ENCODE measurements at places on chromosomes 6 and 20.

DNA sequence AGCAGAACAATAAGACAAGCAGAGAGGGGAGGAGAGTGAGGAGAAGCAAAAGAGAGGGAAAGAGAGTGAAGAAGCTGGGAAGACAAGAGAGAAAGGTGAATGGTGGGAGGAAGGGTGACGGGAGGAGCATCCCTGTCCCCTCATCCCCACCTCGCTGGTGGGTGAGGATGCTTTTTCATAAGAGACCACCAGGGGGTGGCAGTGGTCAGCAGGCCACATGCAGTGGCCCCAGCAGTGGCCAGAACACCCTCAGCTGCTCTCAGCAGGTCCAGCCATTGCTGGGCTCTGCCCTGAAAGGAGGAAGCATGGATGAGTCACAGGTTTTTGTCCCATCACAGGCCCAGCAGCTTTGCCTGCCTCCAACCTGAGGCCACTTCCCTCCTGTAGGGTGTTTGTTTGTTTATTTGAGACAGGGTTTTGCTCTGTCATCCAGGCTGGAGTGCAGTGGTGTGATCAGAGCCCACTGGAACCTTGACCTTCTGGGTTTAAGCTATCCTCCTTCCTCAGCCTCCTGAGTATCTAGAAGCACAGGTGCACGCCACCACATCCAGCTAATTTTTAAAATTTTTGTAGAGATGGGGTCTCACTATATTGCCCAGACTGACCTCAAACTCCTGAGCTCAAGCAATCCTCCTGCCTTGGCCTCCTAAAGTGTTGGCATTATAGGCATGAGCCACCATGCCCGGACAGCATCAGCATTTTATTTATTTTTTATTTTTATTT, 24.0 kb downstream of the FGD2 start:
- no peak for DNase-seq

GRCh38 chr6:42555477-42556457, 8.1 kb upstream of the UBR2 start:
- no peak for DNase-seq

DNA sequence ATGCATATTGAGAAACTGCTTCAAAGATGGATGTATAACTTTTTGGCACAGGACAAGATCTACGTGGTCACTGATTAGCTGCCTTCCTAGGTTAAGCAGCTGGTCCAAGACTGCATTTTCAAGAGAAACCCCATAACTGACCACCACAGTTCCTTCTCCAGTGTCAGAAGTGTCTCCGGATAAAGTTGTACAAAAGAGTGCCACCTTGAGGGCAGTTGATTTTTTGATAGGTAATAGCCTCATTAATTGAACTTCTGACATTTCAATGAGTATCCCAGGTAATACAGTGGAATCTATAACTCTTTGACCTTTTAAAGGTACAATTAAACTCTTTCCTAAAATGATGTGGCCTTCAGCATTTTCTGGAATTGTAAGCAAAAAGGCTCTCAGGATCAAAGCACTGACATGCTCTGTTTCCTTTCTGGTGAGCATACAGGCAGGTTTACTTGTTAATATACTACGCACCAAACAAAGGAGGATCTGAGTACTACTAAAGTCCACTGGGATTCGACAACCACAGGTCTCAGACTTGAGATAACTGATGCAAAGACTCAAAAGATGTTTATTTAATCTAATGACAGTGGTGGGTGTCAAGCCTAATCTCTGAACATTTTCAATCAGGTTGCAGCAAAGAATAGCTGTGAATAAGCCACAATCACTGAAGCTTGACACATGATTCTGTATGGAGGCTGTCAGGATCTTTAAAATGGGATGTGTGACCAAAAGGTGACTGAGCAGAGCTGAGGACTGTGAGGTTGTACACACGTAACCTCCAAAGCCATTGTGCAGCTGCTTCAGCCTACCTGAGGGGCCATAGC, 21.2 kb downstream of the MKKS start:
- no peak for DNase-seq

DNA sequence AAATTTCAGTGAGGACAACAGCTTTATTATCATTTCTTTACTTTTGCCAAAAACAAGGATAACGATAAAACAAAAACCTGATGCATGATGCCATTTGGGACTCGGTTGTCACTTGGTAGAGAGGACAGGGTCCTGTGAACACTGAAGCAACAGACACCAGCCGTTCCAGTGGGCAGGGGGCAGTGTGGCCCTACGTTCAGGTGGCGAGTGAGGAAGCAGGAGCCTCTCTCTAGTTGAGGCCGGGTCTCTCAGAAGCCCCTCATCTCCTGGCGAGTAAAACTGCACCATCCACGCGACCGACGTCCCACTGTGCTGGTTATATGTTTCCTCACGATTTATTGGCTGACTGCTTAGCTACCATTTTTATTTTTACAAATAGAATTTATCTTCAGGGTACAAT, 231.6 kb downstream of the THBS2 start:
- DNase-seq: no peak

- no peak for DNase-seq
These were observed 529.2 kb upstream of the JARID2 start for GRCh38 chr6:14716499-14717146.

DNA sequence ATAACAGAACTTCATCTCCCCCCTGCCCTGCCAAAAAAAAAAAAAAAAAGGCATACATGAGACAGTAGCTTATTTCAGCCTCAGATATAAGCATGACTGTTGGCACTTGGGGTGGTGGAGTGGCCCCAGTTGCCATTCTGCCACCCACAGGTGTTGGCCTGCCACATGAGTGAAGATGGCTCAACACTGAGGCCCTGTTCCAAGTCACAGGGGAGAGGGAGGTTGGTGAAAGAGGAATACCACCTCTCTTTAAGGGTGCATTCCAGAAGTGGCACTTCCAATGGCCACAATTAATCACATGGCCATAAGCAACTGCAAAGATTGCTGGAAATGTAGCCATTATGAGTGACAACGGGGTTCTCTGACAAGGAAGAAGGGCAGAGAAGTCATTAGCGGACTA, 61.9 kb upstream of the JARID2 start:
- DNase-seq: no peak

GRCh38 chr20:11431621-11432020, 486.1 kb upstream of the BTBD3 start:
- no peak for DNase-seq

DNA sequence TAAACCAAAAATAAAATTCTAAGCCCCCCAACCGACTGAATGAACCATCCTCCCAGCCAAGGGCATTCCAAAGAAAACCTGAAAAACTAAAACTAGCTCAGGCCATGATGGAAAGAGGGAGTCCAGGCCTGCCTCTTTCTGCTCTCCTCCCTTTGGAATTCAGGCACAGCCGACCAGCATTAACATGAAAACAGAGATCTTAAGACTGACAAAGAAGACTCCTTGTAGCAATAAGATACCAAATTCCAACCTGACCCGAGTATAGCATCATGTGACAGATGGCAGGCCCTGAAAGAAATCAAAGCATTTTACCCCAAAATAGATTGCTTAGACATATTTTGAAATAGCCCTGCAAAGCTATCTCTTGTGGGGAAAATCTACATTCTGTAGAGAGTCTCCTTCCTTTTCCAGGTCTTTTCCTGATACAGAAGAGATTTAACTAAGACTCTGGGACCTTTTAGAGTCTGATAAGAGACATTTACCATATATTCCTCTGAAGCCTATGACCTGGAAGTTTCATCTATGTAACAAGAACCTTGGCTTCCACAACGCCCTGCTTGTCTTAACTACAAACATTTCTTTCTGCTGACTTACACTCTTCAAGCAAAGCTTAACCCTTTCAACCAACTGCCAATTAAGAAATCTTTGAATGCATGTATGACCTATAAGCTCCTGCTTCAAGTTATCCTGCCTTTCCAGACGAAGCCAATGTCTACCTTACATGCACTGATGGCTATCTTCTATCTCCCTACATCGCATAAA, 22.2 kb upstream of the TXLNB start:
- DNase-seq: no peak

- DNase-seq: no peak
These were observed 31.8 kb downstream of the ABRACL start for GRCh38 chr6:139060332-139060731.

- no peak for DNase-seq
These were observed 195.8 kb upstream of the ZNF184 start for GRCh38 chr6:27668442-27669294.

DNA sequence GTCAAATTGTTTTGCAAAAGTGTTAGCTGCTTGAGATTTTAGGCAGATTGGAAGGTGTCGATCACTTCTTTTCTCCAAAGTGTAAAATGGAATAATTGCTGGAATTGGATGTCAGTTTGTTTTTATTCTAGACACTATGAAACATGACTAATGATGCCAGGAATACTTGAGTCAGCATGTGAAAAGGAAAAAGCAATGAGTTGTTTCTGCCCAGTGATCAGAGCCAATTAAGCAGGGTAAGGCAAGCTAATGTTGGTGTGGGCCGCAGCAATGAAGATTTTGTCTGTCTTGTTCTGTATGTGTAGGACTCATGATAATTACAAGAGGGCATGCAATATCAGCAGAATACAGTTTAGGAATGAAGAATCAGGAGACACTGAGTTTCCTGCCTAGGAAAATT, 110.3 kb downstream of the CARMIL1 start:
- DNase-seq: no peak

DNA sequence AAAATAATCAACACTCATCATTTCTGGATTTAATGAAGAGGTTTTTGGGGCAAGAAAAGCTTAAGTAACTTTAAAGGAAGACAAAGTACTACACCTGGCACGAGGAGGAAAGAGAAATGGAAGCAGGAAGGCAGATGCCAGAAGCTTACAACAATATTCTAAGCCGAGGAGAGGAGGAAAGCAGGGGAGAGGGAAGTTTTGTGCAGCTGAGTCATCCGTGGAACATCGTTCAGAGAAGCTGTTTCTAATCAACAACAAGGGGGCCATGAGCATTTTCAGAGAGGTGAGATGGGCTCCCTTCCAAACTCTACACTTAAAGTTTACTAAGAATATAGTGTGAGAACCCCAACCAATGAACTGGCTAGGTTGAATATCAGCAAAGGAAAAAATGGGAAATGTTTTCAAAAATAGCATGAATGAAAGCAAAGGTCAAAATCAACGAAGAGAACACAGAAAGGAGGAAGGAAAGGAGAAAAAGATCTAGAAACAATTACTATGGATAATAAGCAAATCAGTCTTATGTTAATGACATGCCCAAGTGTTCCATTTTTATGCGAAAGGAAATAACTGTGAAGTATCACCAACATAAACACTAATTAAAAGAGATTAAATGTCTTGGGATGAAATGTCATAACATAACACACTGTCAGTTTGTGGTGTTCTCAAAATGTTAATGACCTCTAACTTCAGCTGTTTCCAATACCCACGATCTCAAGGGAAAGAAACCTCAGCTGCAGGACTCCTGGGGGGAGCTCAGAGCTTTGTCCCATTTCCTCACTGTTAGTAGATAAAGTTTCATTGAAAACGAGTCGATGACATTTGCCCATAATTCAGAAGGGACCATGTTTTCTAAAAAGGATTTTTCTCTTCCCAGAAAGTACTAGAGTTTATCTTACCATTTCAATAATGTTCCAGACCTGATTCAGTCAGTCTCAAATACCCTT, 203.4 kb upstream of the STXBP5 start:
- no peak for DNase-seq

DNA sequence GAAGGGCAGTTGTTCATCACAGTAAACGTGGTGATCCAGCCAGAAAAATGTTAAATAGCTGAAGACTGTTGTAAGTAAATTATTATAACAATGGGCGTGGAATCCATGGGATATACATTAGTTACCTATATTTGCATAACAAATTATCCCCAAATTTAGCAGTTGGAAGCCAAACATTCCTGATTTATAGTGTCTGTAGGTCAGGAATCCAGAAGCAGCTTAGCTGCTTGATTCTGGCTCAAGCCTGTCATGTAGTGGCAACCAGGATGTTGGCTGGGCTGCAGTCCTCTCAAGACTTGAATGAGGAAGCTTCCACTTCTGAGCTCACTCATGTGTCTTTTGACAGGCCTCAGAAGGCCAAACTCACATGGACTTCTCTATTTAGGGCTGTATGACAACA, 6.9 kb upstream of the ADGRB3 start:
- DNase-seq: no peak

GRCh38 chr6:42158011-42158410, 15.2 kb upstream of the GUCA1A start:
- DNase-seq: no peak

DNA sequence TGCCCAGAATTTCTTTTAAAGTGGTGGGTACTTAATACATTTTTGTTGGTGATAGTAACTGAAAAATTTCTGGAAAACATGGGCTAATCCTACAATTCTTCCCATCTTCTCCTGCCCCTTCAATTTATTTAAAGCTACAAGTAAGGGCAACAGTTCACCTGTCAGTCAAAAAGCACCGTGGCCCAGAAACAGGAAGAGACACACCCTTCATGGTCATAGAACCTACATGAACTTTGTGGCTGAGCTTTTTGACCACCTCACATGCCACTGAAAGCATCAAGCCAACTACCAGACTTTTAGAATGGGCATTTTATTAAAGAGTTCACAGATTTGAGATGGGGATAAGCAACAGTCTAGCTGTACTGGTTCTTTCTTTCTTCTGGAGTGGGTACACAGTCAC, 201.1 kb upstream of the CNR1 start:
- DNase-seq: no peak

GRCh38 chr20:31677553-31678260, 40.0 kb downstream of the COX4I2 start:
- no peak for DNase-seq

DNA sequence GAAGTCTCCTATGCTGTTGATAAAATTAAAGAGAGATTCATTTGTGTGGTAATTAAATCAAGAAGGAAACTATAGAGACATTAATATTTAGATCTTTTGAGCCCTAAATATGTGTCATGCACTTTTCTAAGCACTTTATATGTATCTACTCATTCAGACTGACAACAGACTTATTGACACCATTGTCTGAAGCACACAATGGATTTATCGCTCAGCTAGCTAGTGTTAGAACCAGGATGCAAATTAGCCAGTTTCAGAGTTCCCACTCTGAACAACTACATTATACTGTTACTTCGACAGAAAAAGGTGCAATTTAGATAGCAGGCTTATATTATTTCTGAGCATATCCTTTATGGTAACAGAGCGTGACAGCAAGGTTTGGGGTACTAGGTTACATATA, 27.7 kb upstream of the KIAA0408 start:
- no peak for DNase-seq

DNA sequence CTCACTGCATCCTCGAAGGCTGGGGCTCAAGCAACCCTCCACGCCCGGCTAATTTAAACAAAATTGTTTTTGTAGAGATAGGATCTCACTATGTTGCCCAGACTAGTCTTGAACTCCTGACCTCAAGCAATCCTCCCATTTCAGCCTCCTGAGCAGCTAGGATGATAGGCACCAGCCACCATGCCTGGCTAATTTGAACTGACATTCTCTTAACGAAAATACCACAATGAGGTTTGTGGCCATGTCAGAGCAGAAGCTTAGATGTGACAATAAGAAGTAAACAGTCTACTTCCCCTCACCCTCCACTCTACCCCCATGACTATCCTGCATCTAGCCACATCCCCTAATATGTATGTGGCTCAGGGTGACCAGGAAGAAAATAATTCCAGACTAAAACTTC, 74.8 kb upstream of the PLCB4 start:
- DNase-seq: no peak

All from right lung (tissue), 10 donors.